ENCODE measurements at places on chromosomes 5 and 9.

DNA sequence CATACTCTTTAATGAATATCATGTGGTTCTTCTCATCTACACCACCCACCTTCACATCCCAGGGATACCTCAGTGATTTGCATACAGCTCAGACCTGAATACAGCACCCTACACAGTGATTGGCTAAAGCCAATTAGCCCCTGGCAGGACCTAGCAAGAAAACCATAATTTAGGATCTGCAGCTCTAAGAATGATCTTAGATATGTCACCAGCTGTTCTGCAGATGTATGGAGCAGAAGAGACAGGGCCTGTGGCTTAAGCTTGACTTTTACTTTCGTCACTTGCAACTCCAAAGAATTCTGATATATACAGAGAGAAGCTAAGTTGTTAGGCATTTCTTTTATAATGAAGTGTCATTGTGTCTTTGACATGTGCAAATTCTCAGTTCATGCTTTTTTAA, 483.2 kb upstream of the C9orf72 start:
- DNase-seq, result no peak

GRCh38 chr5:125043781-125044391, 297.4 kb upstream of the ZNF608 start:
- DNase-seq, result peak; percentile 45

GRCh38 chr5:26740182-26740581, 298.2 kb downstream of the CDH9 start:
- no peak for DNase-seq

- peak; percentile 25 for DNase-seq
These were observed 5.7 kb upstream of the ADRB2 start for GRCh38 chr5:148820461-148821395.

- no peak for DNase-seq
These were observed 116.7 kb downstream of the GOLPH3 start for GRCh38 chr5:32057187-32058096.

DNA sequence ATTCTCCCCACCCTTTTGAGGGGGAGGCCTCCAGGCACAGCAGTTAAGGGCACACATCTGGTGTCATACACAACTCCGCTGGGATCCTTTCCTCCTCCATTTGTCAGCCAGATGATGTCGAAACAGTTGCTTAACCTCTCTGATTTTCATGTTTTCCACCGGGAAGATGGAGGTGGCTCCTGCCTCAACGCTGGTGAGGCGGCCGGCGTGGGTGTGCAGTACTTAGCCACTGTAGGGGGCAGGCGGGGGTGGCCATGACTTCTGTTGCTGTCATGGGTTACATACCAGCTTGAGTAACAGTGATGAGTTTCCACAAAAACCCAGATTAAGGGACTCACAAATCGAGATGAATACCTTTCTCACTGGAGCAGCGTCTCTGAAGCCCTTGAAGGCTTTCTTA, 63.1 kb upstream of the EPB41L4B start:
- no peak for DNase-seq

GRCh38 chr5:169052207-169052606, 248.7 kb downstream of the SLIT3 start:
- no peak for DNase-seq

DNA sequence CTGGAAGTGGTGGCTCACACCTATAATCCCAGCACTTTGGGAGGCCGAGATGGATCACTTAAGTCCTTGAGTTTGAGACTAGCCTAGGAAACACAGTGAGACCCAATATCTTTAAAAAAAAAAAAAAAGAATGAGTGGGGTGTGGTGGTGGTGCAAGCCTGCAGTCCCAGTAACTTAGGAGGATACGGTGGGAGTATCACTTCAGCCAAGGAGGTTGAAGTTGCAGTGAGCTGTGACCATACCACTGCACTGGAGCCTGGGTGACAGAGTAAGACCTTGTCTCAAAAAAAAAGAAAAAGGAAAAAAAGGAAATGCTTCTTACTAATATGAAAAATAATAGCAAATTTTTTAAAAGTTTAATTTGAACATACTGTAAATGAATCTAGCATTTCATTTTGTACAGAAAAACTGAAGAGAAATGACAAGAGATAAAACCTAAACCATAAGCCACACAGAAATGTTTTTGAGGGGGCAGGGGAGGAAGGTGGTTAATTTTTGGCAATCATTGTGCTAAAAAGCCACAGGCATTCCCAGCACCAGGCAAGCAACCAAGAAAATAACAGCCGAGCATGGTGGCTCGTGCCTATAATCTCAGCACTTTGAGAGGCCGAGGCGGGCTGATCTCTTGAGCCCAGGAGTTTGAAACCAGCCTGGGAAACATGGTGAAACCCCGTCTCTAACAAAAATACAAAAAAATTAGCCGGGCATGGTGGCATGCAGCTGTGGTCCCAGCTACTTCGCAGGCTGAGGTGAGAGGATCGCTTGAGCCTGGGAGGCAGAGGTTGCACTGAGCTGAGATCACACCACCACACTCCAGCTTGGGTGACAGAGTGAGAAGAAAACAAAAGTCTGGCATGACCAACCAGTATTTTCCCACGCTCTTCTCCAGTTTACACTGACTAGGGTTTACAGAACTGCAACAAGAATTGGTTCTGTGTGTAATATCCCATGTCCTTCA, 114.5 kb upstream of the NR5A1 start:
- peak; percentile 29 for DNase-seq

GRCh38 chr5:157280927-157281326, 15.0 kb downstream of the CYFIP2 start:
- no peak for DNase-seq

GRCh38 chr9:3912280-3912679, 386.5 kb upstream of the RFX3 start:
- no peak for DNase-seq

GRCh38 chr9:92608241-92608908, 61.6 kb downstream of the IPPK start:
- DNase-seq, result no peak

DNA sequence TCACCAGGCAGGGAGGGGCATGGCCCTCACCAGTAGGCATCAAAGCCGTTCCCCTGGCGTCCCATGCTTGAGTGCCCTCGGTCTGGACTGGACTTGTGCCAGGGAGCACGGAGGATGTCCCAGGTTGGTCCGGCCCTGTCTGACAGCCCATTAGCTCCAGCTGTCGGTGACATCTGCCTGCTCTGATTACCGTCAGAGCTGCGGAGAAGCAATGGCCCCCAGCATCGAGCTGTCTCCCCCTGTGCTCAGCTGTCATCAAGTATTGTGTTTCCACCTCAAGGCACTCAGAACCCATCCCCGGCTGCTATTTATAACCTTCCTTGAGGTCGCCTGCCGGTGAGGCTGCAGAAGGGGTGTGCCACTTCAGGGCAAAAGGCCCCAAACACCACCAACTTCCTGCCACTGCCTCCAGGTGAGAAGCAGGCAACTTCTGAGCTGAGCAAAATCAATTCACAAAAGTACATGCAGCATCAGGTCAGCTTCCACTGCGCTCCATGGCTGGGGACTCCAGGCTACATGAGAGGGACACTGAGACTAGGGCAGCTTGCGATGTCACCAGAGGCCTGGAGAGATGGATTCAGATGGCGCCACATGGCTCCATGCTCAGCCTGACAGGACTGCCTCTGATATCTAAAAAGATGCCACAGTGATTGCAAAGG, 142.7 kb downstream of the C5orf15 start:
- DNase-seq, result peak; percentile 89

- no peak for DNase-seq
These were observed 490.8 kb downstream of the TLE4 start for GRCh38 chr9:80062567-80062966.

- no peak for DNase-seq
These were observed 1206.7 kb downstream of the CDH12 start for GRCh38 chr5:21646469-21646868.

DNA sequence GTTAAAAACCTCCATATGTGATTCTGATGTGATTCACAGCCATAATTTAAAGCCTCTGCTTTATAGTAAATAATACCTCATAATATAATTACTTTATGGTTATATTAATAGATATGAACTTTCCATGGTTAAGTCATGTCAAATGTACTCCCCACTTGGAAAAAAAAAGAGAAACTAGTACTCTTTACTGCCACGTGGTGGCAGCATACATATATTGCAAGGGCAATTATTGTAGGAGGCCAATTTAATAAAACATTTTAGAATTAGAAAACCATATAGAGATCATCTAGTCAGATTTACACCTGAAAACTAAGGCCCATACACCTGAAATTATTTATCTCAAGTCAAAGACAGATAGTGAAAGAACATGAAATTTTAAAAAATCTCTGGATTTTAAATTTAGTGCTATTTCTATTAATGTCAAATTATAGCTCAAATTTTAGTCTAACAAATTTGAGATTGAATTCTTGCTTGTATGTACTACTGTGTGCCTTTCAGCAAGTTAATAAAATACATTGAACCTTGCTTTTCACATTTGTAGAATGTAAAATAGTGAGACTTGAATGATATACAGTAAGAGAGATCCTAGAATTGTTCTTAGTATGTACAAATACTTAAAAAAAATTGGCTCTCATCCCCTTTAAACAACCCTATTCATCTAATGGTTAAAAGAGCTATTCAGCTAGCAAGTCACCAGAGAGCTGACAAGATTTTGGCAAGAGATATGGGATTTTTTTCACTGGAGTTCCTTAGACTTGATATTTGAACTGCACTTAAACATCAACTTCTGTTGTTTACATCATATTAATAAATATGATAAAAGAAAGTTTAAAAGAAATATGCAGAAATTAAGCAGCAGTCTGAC, 603.8 kb downstream of the TLE4 start:
- DNase-seq, result peak; percentile 77

GRCh38 chr5:148454576-148454975, 70.8 kb downstream of the FBXO38 start:
- no peak for DNase-seq

- DNase-seq, result no peak
These were observed 45.5 kb upstream of the MPDZ start for GRCh38 chr9:13324988-13325387.

DNA sequence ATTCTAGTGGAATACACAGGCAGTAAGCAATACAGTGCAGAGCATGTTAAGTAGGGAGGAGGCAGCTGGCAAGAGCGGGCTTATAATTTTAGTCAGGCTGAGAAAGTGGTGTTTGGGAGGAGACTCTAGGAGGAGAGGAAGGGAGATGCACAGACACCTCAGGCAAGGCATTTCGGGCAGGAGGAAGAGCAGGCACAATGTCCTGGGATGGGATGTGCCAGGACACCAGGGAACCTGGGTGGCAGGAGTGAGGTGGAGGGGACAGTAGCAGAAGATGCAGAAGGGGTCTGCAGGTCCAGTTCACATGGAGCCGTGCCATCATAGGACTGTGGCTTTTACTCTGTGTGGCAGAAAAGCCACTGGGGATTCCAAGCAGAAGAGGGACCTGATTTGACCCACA, 143.7 kb upstream of the FSTL4 start:
- no peak for DNase-seq

- no peak for DNase-seq
These were observed 323.1 kb downstream of the ADGRV1 start for GRCh38 chr5:90881626-90882150.

- DNase-seq, result no peak
These were observed 196.8 kb downstream of the SH3GL2 start for GRCh38 chr9:17775656-17776055.

DNA sequence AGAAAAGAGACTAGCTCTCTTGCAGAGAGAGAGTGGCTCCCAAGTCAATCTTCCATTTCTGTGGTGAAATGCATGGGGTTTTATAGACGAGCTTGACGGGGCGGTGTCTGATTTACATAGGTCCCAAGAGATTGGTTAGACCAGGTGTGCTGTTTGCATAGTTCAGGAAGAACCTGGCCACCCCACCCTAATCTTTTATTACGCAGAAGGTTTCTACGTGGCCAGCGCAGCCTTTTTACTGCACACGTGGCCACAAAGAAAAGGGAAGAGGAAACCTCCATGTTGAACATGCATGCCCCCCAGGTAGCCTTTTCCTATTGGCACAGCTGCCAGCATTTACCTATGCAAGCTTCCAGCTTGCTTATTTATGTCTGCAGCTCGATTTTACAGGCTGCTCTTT, 92.1 kb downstream of the CAVIN4 start:
- DNase-seq, result no peak

- no peak for DNase-seq
These were observed 94.6 kb downstream of the PHF2 start for GRCh38 chr9:93671020-93671338.

GRCh38 chr5:131792896-131793295, 3.9 kb downstream of the FNIP1 start:
- DNase-seq, result no peak

DNA sequence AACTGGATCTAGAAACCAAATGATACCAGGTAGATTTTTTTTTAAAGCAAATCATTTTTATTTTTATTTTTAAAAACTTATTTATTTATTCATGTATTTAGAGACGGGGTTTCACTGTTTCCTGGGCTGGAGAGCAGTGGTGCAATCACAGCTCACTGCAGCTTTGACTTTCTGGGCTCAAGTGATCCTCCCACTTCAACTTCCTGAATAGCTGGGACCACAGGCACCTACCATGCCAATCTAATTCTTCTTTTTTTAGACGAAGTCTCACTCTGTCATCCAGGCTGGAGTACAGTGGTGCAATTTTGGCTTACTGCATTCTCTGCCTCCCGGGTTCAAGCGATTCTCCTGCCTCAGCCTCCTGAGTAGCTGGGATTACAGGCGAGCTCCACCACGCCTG, 41.3 kb upstream of the CDK20 start:
- no peak for DNase-seq

DNA sequence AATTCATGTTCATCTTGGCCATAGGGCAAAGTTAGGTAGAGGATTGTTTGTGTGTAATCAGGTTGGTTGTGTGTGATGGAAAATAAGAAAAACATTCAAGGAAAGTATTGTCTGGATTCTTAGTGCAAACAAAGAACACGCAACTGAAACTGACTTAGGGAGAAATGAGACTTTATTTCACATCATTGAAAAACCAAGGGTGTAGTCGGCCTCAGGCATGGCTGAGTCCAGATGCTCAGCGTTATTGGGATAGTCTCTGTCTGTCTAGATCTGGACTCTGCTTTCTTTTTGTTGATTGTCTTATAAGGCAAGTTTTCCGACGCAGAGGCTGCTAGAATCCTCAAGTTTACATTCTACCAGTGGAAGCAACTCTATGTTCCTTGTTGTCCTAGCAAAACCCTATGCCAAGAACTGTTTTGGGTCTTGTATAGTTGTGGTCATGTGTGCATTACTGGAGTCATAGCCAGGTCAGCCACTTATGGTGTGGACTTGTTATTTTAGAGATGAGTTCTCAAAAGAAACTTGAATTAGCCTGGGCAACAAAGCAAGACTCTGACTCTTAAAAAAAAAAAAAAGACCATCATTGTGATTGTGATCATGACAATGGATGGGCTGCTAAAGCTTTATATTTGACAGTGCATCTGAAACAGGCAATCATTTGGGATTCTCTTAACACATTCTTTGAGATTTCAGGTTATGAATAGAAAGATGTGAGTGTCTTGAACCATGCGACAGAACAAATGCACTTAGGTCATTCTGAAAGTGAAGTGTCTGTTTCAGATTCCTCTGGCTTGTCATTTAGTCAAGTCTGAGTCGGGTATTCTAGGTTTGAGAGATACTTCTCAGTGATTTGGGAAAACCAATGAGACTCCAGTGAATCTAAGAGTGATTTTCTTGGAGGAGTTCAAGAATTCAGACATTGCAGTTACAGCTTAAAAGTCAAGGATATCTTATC, 82.6 kb downstream of the DOCK2 start:
- no peak for DNase-seq

All from SJCRH30 (cell line).